ENCODE measurements at places on chromosomes 1 and 21. TPM values are rescaled to one million over a fixed set of nuclear protein-coding genes. Genes with fewer than 3 reads are reported as not detected.

- peak overlapping the region; percentile 79 for H3K4me3 ChIP-seq
- H3K27me3 ChIP-seq: no peaks in the 10 kb centered on the region
- H3K27ac ChIP-seq: peak overlapping the region; percentile 34
Observed at GRCh38 chr1:28885977-28886730, 28.2 kb upstream of the EPB41 start.

- H3K4me3 ChIP-seq: no peak overlapping the region
- H3K36me3 ChIP-seq: no peaks in the 10 kb centered on the region
- H3K27ac ChIP-seq: no peak overlapping the region
- no peak for DNase-seq
- peaks cover 8% of the 10 kb centered on the region for H3K4me1 ChIP-seq
Observed at GRCh38 chr21:45875416-45875760, 106.2 kb upstream of the COL6A1 start.

GRCh38 chr1:67883069-67883468 lies 49.8 kb upstream of the GNG12 start:
- peaks cover 9% of the 10 kb centered on the region for H3K27me3 ChIP-seq
- no peak for DNase-seq
- H3K27ac ChIP-seq: no peak overlapping the region
- H3K36me3 ChIP-seq: no peaks in the 10 kb centered on the region

- H3K36me3 ChIP-seq: no peaks in the 10 kb centered on the region
- no peak overlapping the region for H3K4me3 ChIP-seq
- peaks cover 27% of the 10 kb centered on the region for H3K27me3 ChIP-seq
- no peak for DNase-seq
Observed at GRCh38 chr1:178651742-178652141, 73.3 kb upstream of the RALGPS2 start.

- H3K4me1 ChIP-seq: peaks cover 27% of the 10 kb centered on the region
- H3K27me3 ChIP-seq: no peaks in the 10 kb centered on the region
- no peak for DNase-seq
- no peak overlapping the region for H3K4me3 ChIP-seq
- H3K27ac ChIP-seq: no peak overlapping the region
Observed at GRCh38 chr1:154595621-154596020, 12.4 kb downstream of the ADAR start.

- no peaks in the 10 kb centered on the region for H3K4me1 ChIP-seq
- H3K27ac ChIP-seq: no peak overlapping the region
- no peaks in the 10 kb centered on the region for H3K36me3 ChIP-seq
- DNase-seq: no peak
Observed at GRCh38 chr1:63818567-63819325, 44.9 kb downstream of the ROR1 start.

- H3K4me3 ChIP-seq: no peak overlapping the region
- H3K27me3 ChIP-seq: no peaks in the 10 kb centered on the region
- DNase-seq: no peak
- H3K36me3 ChIP-seq: peaks cover 8% of the 10 kb centered on the region
- no peak overlapping the region for H3K27ac ChIP-seq
Observed at GRCh38 chr1:100510451-100510850, 27.5 kb upstream of the GPR88 start.

GRCh38 chr1:40315795-40316594 lies 1.1 kb downstream of the COL9A2 start:
- H3K4me3 ChIP-seq: peak overlapping the region; percentile 90
- DNase-seq: peak; percentile 44
- peaks cover 21% of the 10 kb centered on the region for H3K27me3 ChIP-seq
- peak overlapping the region; percentile 20 for H3K27ac ChIP-seq
- H3K4me1 ChIP-seq: peaks cover 66% of the 10 kb centered on the region

- H3K36me3 ChIP-seq: no peaks in the 10 kb centered on the region
- H3K27ac ChIP-seq: no peak overlapping the region
- no peaks in the 10 kb centered on the region for H3K4me1 ChIP-seq
- no peaks in the 10 kb centered on the region for H3K27me3 ChIP-seq
- no peak overlapping the region for H3K4me3 ChIP-seq
- DNase-seq: no peak
Observed at GRCh38 chr1:11640101-11640500, 14.1 kb downstream of the FBXO2 start.

DNA sequence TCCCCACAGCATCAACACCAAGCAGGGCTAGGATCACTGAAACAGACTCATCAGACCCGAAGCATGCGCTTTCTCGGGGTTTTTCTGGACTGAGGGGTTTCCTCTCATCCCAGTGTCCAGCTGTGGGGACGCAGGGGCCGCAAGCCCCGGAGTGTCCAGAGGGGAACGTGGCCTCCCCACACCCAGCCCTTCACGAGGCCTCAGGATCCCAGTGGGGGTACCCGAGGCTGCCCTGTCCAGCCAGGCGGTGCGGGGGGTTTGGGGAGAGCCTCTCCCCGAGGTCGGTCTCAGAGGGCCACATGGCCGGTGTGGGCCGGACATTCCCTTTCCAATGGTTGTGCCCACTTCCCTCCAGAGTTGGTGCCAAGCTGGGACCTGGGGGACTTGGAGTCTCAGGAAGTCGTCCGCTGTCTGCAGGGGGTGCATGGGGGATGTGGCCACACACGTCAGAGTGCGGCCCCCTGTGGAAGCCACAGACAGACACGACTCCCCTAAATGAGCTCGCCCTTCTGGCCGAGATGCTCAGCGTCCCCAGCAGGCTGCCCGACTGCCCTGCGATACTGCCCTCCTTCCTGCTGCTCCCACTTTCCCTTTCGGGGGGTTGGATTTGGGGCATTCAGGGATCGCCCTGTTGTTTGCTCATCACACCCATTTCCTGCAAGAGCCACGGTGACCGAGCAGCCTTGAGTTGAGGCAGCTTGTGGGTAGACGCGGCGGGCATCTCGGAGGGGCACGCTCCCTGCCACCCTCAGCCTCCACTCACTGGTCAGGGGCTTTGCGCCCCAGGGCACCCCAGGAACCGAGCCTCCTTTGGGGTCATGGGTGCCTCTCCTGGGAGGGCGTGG lies 4.1 kb downstream of the COL6A1 start:
- peaks cover 10% of the 10 kb centered on the region for H3K27me3 ChIP-seq
- H3K4me1 ChIP-seq: no peaks in the 10 kb centered on the region
- H3K4me3 ChIP-seq: no peak overlapping the region

- no peaks in the 10 kb centered on the region for H3K36me3 ChIP-seq
- H3K27ac ChIP-seq: no peak overlapping the region
- H3K27me3 ChIP-seq: peaks cover 44% of the 10 kb centered on the region
- no peak for DNase-seq
- H3K4me3 ChIP-seq: no peak overlapping the region
Observed at GRCh38 chr1:201371276-201371675, 6.2 kb downstream of the TNNT2 start.

GRCh38 chr1:43493661-43494450 lies 36.8 kb upstream of the PTPRF start:
- no peak overlapping the region for H3K27ac ChIP-seq
- H3K4me3 ChIP-seq: no peak overlapping the region
- H3K4me1 ChIP-seq: no peaks in the 10 kb centered on the region
- DNase-seq: no peak

- no peak for DNase-seq
- H3K27me3 ChIP-seq: no peaks in the 10 kb centered on the region
- peak overlapping the region; percentile 97 for H3K27ac ChIP-seq
- peak overlapping the region; percentile 91 for H3K4me3 ChIP-seq
- H3K4me1 ChIP-seq: peaks cover 38% of the 10 kb centered on the region
Observed at GRCh38 chr21:29018540-29018939, 609 bp downstream of the RWDD2B start.

GRCh38 chr1:93587354-93587753 lies 94.3 kb downstream of the BCAR3 start:
- no peak overlapping the region for H3K27ac ChIP-seq
- no peak for DNase-seq
- H3K4me1 ChIP-seq: peaks cover 32% of the 10 kb centered on the region
- H3K36me3 ChIP-seq: no peaks in the 10 kb centered on the region
- H3K27me3 ChIP-seq: peaks cover 15% of the 10 kb centered on the region
- H3K4me3 ChIP-seq: no peak overlapping the region

GRCh38 chr1:143652744-143653428 lies 318.9 kb downstream of the FAM72C start:
- DNase-seq: no peak
- H3K4me1 ChIP-seq: no peaks in the 10 kb centered on the region
- H3K36me3 ChIP-seq: no peaks in the 10 kb centered on the region

GRCh38 chr1:246572785-246573184 lies 6.5 kb downstream of the CNST start:
- H3K4me3 ChIP-seq: peak overlapping the region; percentile 79
- H3K4me1 ChIP-seq: peaks cover 73% of the 10 kb centered on the region
- no peaks in the 10 kb centered on the region for H3K27me3 ChIP-seq

- H3K36me3 ChIP-seq: no peaks in the 10 kb centered on the region
- H3K4me3 ChIP-seq: no peak overlapping the region
- peaks cover 17% of the 10 kb centered on the region for H3K27me3 ChIP-seq
- H3K4me1 ChIP-seq: no peaks in the 10 kb centered on the region
Observed at GRCh38 chr1:30318413-30318812, 405.0 kb downstream of the MATN1 start.

GRCh38 chr1:7003676-7004075 lies 218.4 kb downstream of the CAMTA1 start:
- no peak for DNase-seq
- no peak overlapping the region for H3K27ac ChIP-seq
- H3K36me3 ChIP-seq: no peaks in the 10 kb centered on the region
- H3K4me3 ChIP-seq: no peak overlapping the region
- H3K4me1 ChIP-seq: peaks cover 12% of the 10 kb centered on the region
- peaks cover 24% of the 10 kb centered on the region for H3K27me3 ChIP-seq

Gene ATP6V1G3
- total RNA-seq: not detected

Gene TNFRSF8
- total RNA-seq: 39.5 TPM

Gene AP4B1
- 68.8 TPM for total RNA-seq

Gene AKR7A3
- 0.46 TPM for total RNA-seq

Gene RNF186
- total RNA-seq: not detected

Gene PM20D1
- total RNA-seq: 0.44 TPM

Gene TNFRSF9
- 35.4 TPM for total RNA-seq

Gene ADAMTSL4
- total RNA-seq: 2.6 TPM

Gene MMP23B
- total RNA-seq: 1.5 TPM

Gene HSD3B2
- not detected for total RNA-seq

Gene RBM8A
- total RNA-seq: 238 TPM

Measured in activated T-cell treated with anti-CD3 and anti-CD28 coated beads, Interleukin-2, amount 50 U/mL, for 72 hours (primary cell).